NCI-H748 treated with DMSO at 0.1 percent for 48 hours (cell line): ENCODE measurements at places on chromosomes 2 and 18.

DNA sequence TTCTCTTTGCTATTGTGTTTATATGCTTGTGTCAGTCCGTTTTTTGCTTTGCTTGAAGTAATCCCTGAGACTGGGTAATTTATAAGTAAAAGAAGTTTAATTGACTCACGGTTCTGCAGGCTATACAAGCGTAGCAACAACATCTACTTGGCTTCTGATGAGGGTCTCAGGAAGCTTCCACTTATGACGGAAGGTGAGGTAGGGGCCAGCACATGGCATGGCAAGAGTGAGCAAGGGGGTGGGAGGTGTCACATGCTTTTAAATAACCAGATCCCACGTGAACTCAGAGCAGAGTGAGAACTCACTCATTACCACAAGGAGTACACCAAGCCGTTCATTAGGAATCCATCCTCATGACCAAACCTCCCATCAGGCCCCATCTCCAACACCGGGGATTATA lies 540.3 kb downstream of the TDRD15 start:
- DNase-seq = no peak

DNA sequence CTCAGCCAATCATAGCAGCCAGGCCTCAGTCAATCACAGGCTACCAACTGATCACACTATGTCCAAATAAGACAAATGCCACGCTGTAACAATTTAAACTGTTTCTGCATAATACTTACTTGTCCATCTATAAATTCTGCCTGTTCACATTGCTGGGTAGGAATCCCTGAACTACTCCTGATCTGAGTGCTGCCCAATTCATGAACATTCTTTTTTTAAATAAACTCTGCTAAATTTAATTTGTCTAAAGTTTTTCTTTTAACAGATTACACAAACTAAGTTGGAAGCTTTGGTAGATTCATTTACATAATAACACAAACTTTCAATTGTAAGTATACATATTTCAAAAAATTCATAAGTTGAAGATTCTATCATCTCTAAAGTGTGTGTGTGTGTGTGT lies 583.0 kb downstream of the ERBB4 start:
- no peak for DNase-seq

DNA sequence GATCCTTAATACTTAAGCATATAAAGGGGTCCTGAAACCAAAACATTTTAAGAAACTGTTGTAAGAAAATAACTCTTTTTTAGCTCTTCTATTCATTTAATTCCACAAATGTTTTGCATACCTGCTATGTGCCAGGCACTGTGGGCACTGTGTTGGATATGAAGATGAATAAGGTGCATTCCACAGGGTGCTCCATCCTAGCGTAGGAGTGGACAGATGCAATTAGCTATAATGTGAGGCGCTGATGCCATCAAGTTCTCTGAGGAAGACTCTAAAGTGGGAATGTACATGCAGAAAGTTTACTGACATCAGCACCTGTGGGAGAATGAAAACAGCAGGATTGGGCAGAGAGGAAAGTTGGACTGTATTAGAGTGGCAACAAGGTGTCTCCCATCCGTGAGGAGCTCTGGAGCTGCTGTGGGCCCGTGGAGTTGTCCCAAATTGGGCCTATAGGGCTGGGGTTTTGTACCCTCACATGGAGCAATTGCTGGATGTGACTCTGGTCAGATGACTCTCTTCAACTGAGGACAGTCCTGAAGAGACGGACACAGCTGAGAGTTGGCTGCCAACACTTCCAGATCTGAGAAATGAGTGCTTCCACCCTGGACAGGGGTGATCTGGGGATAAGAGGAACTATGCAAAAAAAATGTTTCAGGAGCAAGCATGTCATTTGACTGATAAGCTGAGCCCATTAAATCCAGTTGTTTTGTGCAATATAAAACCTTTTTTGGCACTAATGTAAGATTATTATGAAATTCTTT lies 22.3 kb downstream of the CD8A start:
- DNase-seq = no peak

DNA sequence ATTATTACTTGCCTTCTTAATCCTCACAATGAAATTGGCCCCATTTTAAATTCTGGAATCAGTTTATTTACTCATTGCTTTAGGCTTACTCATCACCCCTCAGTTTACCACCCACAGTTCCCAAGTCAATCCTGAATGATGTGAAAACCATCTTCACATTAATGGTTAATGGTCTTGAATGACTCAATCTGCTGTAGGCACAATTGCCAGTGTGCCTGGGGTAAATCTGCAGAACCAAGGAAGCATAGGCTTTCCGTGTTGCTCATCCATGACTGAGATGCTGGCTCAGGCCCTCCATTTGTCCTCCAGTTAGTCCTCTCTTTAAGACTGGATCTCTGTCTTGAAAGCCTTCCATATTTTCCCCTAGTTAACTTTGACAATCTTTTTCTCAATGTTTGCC lies 164.5 kb downstream of the PMAIP1 start:
- DNase-seq = no peak

DNA sequence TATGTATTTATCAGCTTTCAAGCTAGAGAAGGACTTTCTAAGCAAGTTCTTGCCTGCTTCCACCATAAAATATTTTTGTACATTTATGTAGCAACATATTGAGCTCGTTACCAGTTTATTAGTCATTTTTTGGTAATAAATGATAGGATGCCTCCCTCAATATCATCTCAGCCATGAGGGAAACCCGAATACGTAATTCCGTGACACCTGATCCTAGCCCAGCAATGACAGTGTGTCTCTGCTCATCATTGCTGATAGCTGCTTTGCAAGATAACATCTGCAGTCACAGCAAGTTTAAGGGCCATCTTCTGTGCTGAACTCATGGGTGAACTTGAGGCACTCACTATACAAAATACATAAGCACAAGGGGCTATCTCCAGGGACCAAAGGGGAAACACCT lies 62.2 kb downstream of the COL6A3 start:
- DNase-seq = no peak

DNA sequence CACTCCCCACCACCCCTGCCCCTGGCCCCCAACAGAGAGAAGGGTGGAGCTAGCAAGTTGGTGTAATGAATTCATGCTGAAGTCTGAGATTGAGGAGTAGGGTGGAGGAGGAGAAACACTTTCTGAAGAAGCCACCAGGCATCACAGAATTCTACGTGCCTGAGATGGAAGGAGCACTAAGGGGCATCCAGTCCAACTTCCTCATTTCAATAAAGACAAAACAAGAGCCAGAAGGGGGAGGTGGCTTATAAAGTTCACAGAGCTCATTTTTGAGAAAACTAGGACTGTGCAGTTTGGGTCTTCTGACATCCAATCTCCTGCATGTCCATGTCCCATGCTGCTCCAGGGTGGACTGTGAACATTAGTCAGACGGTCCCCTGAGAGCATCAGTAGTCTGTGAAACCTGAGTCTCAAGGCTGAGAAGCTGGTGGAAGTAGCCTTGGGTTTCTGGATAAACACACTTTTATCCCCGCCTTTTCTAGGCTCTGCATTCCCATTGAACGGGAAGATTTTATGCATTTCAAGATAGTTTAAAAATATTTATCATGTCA lies 77.7 kb downstream of the TRIM43 start:
- DNase-seq = no peak
